ENCODE measurements at places on chromosomes 12 and 14. TPM values are rescaled to one million over a fixed set of nuclear protein-coding genes. Genes with fewer than 3 reads are reported as not detected.
A peak's percentile ranks its signal among the peaks of the same experiment; 100 is the strongest.

DNA sequence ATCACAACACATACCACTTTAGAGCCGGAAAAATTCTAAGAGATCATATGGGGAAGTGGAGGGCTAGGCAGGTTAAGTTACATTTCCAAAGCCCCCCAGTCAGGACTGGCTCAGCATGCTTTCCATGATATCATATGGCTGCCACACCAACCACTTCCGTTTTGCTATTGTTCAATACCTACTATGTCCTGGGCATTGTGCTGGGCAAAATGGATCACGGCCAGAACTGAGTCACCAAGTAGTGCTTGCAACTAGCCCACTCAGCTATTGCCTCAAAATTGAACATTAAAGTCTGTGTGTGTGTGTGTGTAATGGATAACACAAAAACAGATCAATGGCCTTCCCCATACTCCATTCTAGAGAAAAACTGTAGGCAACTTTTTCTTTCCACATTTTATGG, 22.7 kb downstream of the WIF1 start:
- peaks cover 33% of the 10 kb centered on the region for H3K27me3 ChIP-seq
- DNase-seq, result no peak
- H3K36me3 ChIP-seq, result no peaks in the 10 kb centered on the region
- no peak overlapping the region for H3K27ac ChIP-seq
- no peak overlapping the region for H3K4me3 ChIP-seq
- no peaks in the 10 kb centered on the region for H3K4me1 ChIP-seq

Gene IL26
- not detected for total RNA-seq

DNA sequence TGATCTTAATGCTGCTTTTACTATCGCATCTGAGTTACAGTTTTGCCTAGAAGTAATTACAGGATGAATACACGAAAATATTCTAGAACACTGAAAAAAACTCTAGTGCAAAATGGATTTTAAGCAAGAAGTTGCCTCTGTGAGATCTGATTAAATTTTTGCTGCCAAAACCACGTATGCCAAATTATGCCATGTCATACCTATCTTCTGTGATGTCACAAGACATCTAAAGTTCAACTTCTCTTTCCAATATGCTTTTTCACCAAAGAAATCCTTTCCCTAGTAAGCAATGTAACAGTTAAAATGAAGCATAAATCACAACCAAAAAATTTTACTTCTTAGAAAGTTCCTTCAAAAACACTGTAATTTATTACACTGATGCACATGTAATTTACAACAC, 39.6 kb downstream of the HECTD4 start:
- H3K27me3 ChIP-seq, result no peaks in the 10 kb centered on the region
- no peak overlapping the region for H3K4me3 ChIP-seq
- H3K36me3 ChIP-seq, result no peaks in the 10 kb centered on the region
- no peak for DNase-seq
- no peak overlapping the region for H3K27ac ChIP-seq
- H3K4me1 ChIP-seq, result peaks cover 17% of the 10 kb centered on the region

GRCh38 chr12:58206876-58207275, 265.5 kb downstream of the ATP23 start:
- H3K36me3 ChIP-seq, result no peaks in the 10 kb centered on the region
- H3K27me3 ChIP-seq, result no peaks in the 10 kb centered on the region
- no peak overlapping the region for H3K27ac ChIP-seq
- no peak overlapping the region for H3K4me3 ChIP-seq

- peaks cover 56% of the 10 kb centered on the region for H3K36me3 ChIP-seq
- no peaks in the 10 kb centered on the region for H3K4me1 ChIP-seq
- no peak overlapping the region for H3K4me3 ChIP-seq
- H3K27me3 ChIP-seq, result no peaks in the 10 kb centered on the region
- no peak for DNase-seq
- H3K27ac ChIP-seq, result no peak overlapping the region
Measured at GRCh38 chr12:124472690-124473279, 94.6 kb downstream of the NCOR2 start.

DNA sequence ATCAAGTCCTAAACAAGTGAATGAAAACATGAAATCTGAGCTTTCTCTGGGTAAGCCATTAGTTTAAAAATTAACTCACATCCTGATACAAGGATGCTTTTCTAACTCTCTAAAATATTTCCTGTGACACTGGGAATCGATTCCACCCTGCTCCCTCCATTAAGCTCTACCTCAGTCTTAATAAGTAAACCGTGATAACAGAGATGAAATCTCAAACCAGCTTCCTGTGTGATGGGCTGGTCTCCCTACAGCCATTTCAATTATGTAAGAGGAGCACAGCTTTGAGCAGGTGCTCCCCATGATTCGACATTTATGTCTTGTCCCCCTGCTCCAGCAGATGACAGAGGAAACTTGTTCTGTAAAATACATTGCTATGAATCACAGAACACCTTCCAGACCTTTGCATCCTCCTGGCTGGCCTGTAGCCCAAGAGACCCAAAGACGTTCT, 59.0 kb downstream of the GAS2L3 start:
- H3K36me3 ChIP-seq, result peaks cover 7% of the 10 kb centered on the region
- no peaks in the 10 kb centered on the region for H3K27me3 ChIP-seq
- no peak overlapping the region for H3K27ac ChIP-seq
- no peak overlapping the region for H3K4me3 ChIP-seq

GRCh38 chr12:120181991-120182631, 12.4 kb downstream of the GCN1 start:
- H3K4me1 ChIP-seq, result no peaks in the 10 kb centered on the region
- no peak overlapping the region for H3K27ac ChIP-seq
- peaks cover 27% of the 10 kb centered on the region for H3K36me3 ChIP-seq
- no peak for DNase-seq
- no peaks in the 10 kb centered on the region for H3K27me3 ChIP-seq

DNA sequence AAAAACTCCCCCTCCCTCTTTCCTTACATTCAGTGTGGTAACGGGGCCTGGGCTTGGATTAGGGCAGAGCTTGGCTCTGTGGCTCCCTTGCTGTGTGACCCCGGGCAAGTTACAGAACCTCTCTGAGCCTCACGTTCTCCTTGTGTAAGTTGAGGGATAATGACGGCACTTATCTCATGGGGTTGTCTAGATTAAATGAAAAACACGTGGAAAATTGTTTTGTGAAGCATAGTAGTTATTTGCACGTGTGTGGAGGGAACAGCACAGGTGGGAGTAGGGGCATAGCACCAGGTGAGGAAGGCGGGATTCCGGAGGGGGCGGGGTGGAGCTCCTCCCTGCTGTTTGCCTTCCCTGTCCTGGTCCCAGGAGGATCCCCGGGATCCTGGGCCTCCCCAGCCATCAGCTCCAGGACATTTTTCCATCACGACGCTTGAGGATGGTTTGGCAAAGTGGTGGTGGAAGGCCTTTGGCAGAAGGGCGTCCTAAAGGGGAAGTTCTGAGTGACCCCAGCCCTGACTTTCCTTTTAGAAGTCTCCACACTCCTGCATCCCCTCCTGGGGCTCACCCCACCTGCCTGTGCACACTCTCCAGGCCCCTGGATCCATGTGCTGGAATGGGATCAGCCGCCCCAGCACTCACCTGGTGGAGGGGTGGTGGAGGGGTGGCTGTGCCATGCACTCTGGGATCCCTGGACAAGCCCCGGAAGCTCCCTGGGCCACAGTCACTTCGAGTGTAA, 22.7 kb downstream of the LRTM2 start:
- no peak overlapping the region for H3K4me3 ChIP-seq
- no peak overlapping the region for H3K27ac ChIP-seq
- no peaks in the 10 kb centered on the region for H3K36me3 ChIP-seq
- peaks cover 5% of the 10 kb centered on the region for H3K27me3 ChIP-seq

- H3K27me3 ChIP-seq, result no peaks in the 10 kb centered on the region
- no peak for DNase-seq
- no peaks in the 10 kb centered on the region for H3K36me3 ChIP-seq
- no peak overlapping the region for H3K27ac ChIP-seq
- H3K4me1 ChIP-seq, result peaks cover 5% of the 10 kb centered on the region
Measured at GRCh38 chr12:32418903-32419519, 19.7 kb downstream of the FGD4 start.

Gene SRRM4
- total RNA-seq, result 10.8 TPM

- peak overlapping the region; percentile 47 for H3K4me3 ChIP-seq
- DNase-seq, result no peak
- no peak overlapping the region for H3K27ac ChIP-seq
- peaks cover 21% of the 10 kb centered on the region for H3K27me3 ChIP-seq
Measured at GRCh38 chr12:139585-139984, 73.0 kb downstream of the IQSEC3 start.

- H3K27me3 ChIP-seq, result peaks cover 12% of the 10 kb centered on the region
- no peaks in the 10 kb centered on the region for H3K4me1 ChIP-seq
- H3K27ac ChIP-seq, result no peak overlapping the region
- H3K36me3 ChIP-seq, result no peaks in the 10 kb centered on the region
- H3K4me3 ChIP-seq, result no peak overlapping the region
- no peak for DNase-seq
Measured at GRCh38 chr12:52517888-52518287, 2.3 kb downstream of the KRT5 start.

DNA sequence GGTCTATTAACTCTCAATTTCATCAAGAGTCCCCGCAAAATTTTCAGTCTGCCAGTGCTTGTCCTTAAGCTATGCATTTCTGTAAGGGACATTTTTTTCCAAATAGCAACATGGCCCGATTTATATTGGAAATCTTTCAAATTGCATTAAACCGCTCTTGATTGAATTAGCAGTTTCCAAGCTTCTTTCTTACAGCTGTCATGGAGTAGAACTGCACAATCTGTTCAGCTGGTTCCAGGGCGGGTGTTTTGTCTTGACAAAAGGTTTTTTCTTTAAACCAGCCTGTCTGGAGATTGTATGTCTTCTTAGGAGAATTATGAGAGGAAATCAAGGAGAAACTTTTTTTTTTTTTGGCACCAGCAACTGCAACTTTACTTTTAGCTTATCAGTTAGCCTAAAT, 185.8 kb downstream of the ALG10B start:
- H3K4me1 ChIP-seq, result peaks cover 25% of the 10 kb centered on the region
- no peak for DNase-seq
- H3K27me3 ChIP-seq, result no peaks in the 10 kb centered on the region
- H3K27ac ChIP-seq, result peak overlapping the region; percentile 54

Gene CMKLR1
- total RNA-seq, result 0.32 TPM

Gene SLC17A8
- total RNA-seq, result not detected

Gene LTBP2
- 1.3 TPM for total RNA-seq

DNA sequence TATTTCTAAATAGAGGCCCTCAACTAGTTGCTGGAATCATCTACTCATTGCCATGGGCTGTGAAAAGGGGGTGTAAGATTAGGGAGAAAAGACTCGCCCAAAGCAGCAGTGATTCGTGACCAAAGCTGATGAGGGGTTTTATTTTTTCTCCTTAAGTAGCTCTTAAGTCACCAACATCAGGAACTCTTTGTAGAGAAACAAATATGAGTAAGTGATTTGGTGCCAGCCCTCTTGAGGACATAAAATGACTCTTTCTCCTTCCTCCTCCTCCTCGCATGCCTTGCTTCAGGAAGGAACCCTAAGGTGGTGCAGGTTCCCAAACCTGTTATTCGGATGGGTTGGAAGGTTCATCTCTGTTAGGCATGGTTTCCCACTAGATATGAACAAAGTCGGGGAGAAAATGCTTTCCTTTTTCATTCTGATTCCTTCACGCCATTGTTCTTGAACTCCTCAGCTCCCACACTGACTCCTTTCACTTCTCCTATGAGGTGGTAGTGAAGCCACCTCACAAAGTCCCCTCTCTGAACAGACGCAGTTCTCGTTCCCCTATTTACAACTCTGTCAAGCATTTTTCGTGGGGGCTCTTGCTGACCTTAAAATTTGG, 113.4 kb downstream of the ETV6 start:
- peaks cover 42% of the 10 kb centered on the region for H3K4me1 ChIP-seq
- H3K4me3 ChIP-seq, result no peak overlapping the region
- no peaks in the 10 kb centered on the region for H3K36me3 ChIP-seq
- no peak overlapping the region for H3K27ac ChIP-seq
- H3K27me3 ChIP-seq, result no peaks in the 10 kb centered on the region

Gene GLT8D2
- 1.9 TPM for total RNA-seq

DNA sequence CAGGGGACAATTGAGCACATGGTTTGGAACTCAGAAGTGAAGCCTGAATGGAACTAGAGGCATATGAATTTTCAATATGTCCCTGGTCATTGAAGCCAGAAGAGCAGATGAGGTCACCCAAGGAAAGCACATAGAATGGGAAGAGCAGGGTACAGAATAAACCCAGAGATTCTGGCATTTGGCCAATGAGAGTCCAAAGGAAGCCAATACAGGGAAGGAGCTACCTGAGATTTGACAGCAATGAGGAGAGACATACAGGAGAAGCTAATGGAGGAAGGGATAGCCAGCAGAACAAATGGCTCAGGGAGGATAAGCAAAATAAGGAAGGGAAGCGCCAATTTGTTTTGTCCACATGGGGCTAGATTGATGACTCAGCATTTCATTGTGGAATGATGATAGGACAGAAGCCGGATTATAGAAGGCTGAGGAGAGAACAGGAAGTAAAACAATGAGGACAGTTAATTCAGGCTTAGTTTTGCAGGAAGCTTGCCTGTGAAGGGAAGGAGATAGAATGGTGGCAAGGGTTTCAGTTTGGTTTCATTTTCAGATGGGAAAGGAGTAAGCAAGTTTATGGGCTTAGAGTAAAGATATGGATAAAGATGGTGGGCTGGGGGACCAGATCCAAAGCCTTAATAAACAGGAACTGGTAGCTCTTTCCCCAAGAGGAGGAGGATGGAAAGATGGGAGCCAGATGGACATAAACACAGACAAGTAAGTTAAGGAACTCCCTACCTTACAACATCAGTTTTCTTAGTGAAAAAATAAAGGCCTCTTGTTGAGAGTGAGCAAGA, 3.2 kb upstream of the SPTSSA start:
- H3K4me3 ChIP-seq, result no peak overlapping the region
- peaks cover 20% of the 10 kb centered on the region for H3K4me1 ChIP-seq
- H3K36me3 ChIP-seq, result no peaks in the 10 kb centered on the region

DNA sequence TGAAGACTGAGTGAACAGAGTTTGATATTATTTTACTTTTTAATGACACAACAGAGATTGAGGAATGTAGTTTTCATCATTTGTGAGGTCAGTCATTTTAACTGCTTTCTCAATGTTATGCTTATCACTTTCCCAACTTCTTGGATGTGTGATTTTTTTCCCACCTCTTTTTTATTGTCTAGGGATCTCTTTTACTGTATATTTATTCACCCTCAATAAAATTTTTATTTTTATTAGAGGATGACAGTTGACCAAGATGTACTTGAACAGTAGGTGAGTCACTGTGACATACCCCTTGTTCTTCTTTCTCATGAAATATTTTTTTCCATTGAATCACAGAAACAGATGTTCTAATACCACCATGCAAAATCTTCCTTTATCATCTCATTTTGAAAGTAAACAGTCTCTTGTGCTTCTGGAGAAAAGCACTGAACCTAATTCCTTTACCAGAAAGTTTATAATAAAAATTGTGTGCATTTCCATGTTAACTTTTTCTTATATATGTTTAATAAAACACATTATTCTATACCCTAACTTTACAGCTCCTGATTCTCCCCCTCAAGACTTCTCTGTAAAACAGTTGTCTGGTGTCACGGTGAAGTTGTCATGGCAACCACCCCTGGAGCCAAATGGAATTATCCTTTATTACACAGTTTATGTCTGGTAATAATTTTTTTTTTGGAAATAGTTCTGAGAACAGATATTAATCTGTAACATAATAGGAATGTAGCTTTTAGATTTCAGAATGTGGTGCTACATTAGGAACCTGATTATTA, 65.9 kb downstream of the PTPRQ start:
- no peak overlapping the region for H3K4me3 ChIP-seq
- no peaks in the 10 kb centered on the region for H3K36me3 ChIP-seq
- no peaks in the 10 kb centered on the region for H3K27me3 ChIP-seq
- peaks cover 3% of the 10 kb centered on the region for H3K4me1 ChIP-seq

- H3K4me1 ChIP-seq, result peaks cover 26% of the 10 kb centered on the region
- peak overlapping the region; percentile 57 for H3K27ac ChIP-seq
Measured at GRCh38 chr12:7787574-7788293, 1.5 kb upstream of the NANOG start.

Gene REC8
- 160 TPM for total RNA-seq

Data from neural crest cell (in vitro differentiated cells).